Activated CD4-positive, alpha-beta T cell treated with anti-CD3 and anti-CD28 coated beads, Interleukin-2, amount 50 U/mL, for 16 hours (primary cell): ENCODE measurements at places on chromosomes 4 and X.

GRCh38 chr4:94504545-94504944 lies 52.8 kb downstream of the PDLIM5 start:
- no peak for DNase-seq

- no peak for DNase-seq
Observed at GRCh38 chr4:37747772-37748330, 61.7 kb upstream of the RELL1 start.

DNA sequence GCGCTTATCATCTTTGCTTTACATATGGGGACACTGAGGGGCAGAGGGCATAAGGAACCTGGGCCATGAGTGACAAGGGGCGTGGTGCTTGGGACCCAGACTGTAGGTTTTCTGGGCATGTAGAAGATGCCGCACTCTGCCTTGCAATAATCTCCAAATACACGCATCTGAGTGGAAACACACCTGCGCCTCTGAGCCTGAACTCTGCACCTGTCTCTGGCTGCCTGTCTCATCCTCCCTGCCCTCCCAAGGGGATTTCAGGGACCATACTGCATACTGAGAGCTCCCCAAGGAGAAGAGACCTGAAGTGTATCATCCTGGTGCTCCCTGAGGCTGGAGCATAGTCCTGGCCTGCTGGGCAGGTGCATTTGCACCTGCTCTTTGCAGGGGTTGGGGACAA lies 34.7 kb upstream of the ASMTL start:
- no peak for DNase-seq

GRCh38 chrX:77493677-77494553 lies 46.7 kb downstream of the FGF16 start:
- no peak for DNase-seq

GRCh38 chr4:151260526-151260925 lies 16.4 kb upstream of the PRSS48 start:
- DNase-seq: no peak

DNA sequence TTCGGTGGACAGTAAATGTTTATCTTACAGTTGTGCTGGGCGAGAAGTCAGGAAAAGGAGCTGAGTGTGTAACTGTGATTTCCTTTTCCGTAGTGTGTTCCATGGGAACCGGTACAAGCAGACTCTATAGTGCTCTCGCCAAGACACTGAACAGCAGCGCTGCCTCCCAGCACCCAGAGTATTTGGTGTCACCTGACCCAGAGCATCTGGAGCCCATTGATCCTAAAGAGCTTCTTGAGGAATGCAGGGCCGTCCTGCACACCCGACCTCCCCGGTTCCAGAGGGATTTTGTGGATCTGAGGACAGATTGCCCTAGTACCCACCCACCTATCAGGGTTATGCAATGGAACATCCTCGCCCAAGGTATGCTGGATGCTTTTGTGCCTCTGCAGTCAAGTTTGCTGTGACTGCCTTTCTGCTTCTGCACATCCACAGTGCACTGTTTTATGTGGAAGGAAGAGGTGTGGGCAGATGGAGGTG lies 27.4 kb downstream of the NOCT start:
- no peak for DNase-seq

DNA sequence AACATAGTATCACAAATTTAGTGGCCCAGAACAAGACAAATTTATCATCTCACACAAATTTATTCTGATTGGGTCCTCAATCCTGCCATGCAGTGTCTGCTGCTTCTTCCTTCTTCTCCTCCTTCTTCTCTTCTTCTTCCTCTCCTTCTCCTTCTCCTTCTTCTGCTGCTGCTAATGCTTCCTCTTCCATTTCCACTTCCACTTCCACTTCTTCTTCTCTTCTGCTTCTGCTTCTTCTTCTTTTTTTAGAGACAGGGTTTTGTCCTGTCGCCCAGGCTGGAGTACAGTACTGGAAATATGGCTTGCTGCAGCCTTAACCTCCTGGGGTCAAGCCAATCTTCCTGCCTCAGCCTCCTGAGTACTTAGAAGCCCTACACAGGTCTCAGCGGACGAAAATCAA lies 37.5 kb downstream of the FGFBP1 start:
- no peak for DNase-seq

DNA sequence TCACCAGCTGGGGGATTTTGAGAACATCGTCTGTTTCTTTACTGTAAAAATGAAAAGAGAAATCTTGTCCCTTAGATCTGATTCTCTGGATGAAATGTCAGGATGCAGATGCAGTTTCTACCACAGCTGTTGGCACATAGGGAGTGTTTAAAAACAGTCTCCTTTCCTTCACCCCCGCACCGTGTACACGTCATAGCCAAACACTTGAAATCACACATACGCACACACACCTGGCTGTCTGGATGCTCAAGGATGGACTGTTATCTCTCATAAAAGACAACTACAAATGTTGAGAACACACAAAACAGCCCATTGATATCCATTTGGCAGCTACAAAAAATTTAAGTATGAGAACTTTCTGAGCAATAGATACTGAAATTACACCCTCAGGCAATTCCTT lies 275.8 kb upstream of the CLNK start:
- no peak for DNase-seq

GRCh38 chrX:86103061-86103460 lies 45.2 kb upstream of the DACH2 start:
- no peak for DNase-seq

DNA sequence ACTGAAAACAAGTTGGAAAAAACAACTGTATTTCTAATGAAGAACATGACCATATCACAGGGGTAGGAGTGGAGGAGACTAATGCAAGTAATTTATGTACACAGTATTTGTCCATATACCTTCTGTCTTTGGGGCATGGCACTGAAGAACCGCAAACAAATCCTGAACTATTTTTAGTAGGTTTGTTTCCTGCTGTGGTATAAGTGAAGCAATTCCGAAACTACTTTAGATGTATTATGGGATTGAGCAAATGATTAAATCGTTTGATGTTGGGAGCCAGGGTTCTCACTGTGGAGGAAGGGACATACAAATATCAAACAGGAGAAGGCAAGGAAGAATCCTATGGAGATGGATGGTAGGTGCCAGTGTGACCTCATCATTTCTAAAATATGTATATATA lies 18.9 kb upstream of the SH3KBP1 start:
- peak; percentile 29 for DNase-seq

DNA sequence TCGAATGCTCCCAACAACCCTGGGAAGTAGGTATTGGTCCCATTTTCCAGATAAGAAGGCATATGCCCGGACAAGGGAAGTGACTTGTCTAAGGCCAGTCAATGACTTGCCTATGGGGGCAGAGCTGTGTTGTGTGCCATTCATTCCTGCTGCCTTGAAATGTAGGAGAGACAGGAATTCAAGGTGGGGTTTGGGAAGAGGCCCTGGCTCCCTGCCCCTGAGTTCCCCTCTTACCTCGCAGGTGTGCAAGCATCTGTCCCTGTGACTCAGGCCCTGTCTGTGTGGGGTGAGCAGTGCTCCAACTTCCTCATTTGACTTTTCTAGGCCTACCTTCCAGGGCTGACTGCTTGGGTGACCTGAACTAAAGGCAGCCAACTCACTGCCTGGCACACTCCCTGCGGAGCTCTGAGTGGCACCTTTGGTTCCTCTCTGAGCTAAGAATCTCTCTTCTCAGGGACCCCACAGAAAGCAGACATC lies 5.1 kb downstream of the EFNB1 start:
- DNase-seq: no peak

DNA sequence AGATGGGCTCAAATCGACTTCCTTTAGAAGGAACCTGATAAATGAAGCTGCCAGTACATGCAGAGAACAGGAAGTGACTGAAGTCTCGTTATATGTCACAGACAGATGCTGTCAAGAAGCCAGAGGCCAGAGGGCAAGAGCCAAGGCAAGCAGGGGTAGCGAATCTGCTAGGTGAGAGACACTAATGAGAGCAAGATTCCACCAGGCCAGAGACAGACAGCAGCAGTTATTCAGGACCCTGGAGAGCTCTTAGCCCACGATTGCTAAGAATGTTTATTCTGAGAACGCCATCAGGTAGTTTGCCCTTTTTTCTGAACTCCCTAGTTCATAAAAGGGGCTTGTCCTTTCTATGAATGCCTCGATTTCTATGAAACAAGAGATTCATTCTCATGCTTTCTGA lies 73.7 kb downstream of the BEND2 start:
- DNase-seq: peak; percentile 19

- DNase-seq: no peak
Observed at GRCh38 chr4:6887591-6888371, 21.8 kb upstream of the TBC1D14 start.

GRCh38 chr4:81469781-81470455 lies 1.8 kb downstream of the RASGEF1B start:
- DNase-seq: no peak

DNA sequence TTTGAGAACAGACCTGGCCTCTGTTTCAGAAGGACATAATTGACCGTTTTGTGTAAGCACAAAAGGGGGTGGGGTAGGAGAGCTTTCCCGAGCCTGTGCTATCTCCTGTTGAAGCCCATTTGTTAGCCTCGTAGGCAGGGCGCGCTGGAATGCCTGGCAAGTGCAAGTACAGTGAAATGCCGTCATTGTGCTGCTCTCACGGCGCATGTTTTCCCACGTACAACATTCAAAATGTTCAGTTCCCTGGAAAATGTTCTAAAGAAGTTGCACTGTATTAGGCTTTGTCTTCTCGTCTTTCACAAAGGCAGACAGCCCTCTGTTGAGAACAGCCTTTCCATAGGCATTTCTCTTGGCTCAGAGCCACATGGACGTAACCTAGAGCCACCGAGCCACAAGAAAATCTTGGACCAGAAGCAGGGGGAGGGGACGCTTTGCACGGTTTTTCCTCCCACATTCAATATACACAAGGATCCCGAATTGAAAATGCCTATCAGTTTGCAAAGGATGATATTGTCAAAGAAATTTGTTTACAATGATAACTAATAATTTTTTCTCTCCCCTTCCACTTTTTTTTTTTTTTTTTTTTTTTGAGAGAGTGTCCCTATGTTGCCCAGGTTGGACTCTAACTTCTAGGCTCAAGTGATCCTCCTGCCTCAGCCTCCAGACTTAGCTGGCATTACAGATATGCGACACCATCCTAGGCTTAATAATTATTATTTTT lies 54.6 kb upstream of the RAPGEF2 start:
- no peak for DNase-seq

DNA sequence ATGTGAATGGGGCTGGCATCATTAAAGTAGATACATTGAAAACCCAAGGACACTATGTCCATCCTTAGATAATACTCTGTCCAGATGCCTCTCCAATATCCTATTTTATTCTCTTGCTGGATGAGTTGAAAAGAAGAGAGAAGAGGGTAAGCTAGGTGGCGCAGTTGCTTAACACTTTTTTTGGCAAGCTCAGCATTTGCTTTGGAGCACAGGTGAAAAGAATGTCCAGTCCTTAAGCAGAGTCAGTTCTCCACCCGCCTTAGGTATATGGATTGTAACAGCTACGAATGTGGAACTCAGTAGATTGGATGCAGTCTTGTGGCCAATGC lies 208.4 kb downstream of the NWD2 start:
- peak; percentile 62 for DNase-seq
